Mammary epithelial cell (primary cell): ENCODE measurements at places on chromosomes 1 and 21. TPM values are rescaled to one million over a fixed set of nuclear protein-coding genes. Genes with fewer than 3 reads are reported as not detected.

AUNIP gene
- polyA plus RNA-seq, result 9.9 TPM

AADACL4 gene
- not detected for polyA plus RNA-seq

WNT2B gene
- polyA plus RNA-seq, result 0.29 TPM

PADI4 gene
- polyA plus RNA-seq, result 0.08 TPM

NLRP3 gene
- 0.05 TPM for polyA plus RNA-seq

AGMAT gene
- polyA plus RNA-seq, result 0.50 TPM
